ENCODE measurements at places on chromosomes 5 and 9.

GRCh38 chr9:6897898-6898302 is 140.1 kb downstream of the KDM4C start:
- DNase-seq = no peak

DNA sequence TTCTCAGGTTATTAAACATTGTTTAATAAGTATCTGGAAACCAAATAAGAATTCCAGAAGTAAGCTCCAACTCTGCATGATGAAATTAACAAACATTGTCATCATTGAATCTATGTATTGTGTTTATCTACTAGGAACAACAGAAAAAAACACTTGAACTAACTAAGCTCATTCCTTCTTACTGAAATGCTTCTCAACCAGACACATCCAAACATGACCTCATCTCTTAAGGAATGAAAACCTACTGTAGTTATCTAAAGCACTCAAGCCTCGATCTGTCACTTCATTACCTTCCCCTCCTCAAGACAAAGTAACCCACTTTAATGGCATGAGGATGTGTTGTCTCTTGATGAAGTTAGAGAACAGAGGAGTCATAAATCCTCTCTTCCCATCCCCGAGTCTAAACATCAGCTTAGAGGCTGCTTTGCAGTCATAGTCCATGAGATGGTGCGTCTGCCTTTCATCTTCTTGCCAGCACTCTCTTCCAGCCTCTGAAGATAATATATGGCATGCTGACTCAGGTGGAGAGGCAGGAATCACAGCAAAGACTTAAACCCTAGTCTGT is 86.5 kb downstream of the CEMIP2 start:
- DNase-seq = no peak

- no peak for DNase-seq
Observed at GRCh38 chr9:115978659-115979096, 174.9 kb upstream of the PAPPA start.

- DNase-seq = no peak
Observed at GRCh38 chr9:120971938-120972337, 45.3 kb upstream of the TRAF1 start.

GRCh38 chr5:95759005-95759404 is 27.9 kb downstream of the RHOBTB3 start:
- DNase-seq = no peak

GRCh38 chr5:103391659-103392058 is 133.1 kb downstream of the MACIR start:
- no peak for DNase-seq

DNA sequence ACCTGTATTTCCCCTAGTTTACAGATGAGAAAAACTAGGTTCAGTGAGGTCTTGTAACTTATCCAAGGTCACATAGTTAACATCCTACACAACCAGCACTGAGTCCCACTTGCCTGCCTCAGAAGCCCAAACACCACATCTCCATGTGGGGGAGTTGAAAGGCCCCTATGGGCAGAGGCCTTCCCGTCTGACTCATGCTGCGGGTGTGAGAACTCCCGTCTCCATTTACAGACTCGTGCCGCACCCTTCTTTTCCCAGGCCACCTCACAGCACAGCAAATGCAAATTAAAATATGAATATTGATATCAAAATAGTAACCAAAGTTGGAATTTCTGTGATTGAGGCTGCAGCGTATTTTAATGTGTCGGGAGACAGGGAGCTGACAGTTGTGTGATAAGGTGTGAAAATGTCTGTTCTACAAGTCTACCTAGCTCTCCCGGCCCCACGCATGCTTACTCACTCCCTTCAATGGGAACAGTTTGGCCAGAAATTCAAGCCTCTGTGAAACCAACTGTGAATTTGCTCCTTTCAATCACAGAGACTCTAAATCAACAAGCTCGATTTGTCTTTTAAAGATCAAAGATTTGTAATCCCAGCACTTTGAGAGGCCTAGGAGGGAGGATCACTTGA is 90.1 kb downstream of the CRB2 start:
- no peak for DNase-seq

DNA sequence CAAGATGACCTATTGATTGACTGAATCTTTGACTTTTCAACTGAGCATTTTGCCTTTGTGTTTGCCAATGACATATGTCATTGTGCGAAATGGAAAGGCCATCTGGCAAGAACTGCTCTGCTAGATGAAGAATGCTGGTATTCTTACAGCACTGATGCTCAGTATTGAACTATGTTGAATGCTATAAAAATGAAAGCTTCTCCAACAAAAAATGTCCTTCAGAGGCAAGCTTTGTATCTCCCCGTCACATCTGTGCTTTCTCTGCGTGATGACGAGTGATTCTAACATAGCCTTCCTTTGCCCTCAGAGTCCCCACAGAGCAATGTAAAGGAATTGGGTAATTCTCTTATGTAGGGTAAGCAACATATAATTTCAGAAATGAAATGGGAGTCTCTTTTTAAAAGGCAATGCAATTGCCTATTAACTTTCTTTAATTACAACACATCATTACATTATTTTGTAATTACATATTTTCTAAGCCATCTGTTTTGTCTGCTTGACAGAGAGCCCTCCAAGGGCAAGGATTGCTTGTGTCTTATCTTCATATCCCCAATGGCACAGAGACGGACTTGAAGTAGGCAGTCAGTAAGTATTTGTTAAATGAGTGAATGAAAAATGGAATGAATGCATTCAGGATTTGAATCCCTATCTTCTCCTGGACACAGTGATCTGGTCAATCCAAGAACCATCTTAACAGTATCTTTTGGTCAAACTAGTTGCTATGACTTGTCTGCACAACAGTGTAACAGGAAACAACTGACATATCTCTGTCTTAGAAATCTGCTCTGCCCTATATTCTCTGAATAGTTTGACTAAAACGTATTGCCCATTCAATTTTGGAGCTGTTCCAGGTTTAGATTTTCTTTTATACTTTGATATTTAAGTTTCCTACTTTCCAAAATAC is 46.1 kb downstream of the ENC1 start:
- DNase-seq = no peak

DNA sequence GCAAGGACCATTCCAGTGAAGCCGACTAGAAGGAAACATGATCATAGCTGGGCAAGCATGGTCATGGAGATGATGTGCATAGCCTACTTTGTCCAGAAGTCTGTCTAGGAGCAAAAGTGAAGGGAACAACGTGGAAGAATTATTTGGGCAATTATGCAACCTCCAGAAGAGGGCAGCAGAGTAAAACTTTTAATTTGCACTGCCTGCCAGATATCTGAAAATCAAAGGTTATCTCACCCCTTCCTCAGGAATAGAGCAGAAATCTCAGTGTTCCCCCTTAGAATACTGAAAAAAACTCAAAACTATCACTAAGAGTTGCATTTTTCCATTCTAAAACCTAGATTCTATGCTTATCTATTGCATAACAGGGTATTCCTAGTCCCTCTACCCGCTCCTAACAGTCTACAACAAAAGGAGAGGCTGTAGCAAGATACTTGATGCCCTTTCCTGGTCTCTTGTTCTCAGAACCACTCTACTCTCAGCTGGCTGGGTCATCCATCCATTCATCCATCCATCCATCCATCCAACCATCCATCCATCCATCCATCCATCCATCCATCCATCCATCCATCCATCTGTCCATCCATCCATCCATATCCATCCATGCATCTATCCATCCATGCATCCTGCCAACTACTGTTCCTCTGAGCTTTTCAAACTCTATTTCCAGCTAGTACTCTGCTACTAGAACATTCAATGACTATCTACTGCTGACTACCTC is 8.4 kb upstream of the SETD9 start:
- DNase-seq = no peak

GRCh38 chr5:119948162-119948561 is 318.8 kb downstream of the FAM170A start:
- no peak for DNase-seq

DNA sequence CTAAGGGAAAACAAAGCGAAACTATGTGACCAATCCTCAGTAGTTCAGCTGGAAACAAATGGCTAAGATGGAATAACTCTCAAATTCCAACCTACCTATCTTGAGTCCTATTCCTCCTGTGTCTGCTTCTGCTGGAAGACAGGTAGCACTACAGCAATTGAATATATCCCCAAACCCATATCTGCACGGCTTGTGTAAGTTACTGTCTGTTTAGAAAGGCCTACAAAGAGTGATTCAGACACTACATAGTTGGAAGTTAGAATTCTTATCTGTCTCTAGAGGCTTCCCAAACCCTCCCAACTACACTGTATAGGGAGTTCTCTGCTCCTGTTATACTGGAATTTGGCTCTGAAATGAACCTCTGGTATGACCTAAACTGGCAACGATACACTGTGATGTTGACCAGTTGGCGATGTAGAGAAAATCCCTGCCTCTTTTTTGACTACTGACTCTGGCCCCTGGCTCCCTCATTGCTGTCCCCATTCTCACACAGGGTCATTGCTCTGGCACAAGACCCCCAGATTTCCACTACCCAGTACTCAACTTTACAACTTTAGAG is 22.6 kb upstream of the NADK2 start:
- DNase-seq = no peak
